ENCODE measurements at places on chromosomes 12 and 14. TPM values are rescaled to one million over a fixed set of nuclear protein-coding genes. Genes with fewer than 3 reads are reported as not detected.

- DNase-seq: no peak
Observed at GRCh38 chr14:24377126-24377525, 9.1 kb downstream of the NFATC4 start.

- DNase-seq: no peak
Observed at GRCh38 chr14:28999656-29000055, 233.1 kb downstream of the FOXG1 start.

GRCh38 chr14:57403521-57403864, 13.1 kb downstream of the NAA30 start:
- no peak for DNase-seq

- no peak for DNase-seq
Observed at GRCh38 chr14:23020143-23021128, 10.5 kb upstream of the C14orf93 start.

GRCh38 chr14:78316052-78316451, 145.9 kb downstream of the NRXN3 start:
- DNase-seq: no peak

DNA sequence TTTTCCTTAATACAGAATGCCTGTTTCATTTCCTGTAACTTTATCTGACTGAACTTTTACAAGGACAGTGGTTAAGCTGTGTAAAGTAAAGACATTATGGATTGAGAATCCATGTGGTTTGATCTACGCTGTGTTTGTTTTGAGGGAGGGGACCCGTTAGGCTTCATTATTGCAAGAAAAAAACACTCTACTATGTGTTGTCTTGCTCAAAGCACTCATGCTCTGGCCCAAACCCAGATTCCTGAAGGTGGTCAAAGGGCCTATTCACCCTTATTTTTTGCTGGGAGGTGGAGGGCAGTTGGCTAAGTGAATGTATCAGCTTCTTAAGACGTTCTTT, 11.9 kb downstream of the RNF10 start:
- no peak for DNase-seq

DNA sequence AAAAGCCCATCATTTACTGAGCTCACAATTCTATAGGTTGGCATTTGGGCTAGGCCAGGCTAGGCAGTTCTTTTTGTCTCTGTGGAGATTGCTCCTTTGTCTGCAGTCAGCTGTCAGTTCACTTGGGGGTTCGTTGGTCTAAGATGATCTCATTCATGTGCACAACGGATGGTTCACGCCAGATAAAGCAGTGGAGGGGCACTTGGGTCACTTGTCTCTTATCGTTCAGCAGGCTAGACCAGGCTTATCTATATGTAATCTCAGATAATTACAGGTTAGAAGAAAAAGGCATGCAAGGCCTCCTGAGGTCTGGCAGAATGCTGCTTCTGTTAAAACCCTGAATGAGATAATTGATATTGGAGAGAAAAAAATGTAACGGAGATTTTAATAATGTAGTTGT, 119.0 kb upstream of the ATP2B1 start:
- DNase-seq: no peak

GRCh38 chr14:99995700-99996356, 69.4 kb upstream of the EVL start:
- DNase-seq: no peak

DNA sequence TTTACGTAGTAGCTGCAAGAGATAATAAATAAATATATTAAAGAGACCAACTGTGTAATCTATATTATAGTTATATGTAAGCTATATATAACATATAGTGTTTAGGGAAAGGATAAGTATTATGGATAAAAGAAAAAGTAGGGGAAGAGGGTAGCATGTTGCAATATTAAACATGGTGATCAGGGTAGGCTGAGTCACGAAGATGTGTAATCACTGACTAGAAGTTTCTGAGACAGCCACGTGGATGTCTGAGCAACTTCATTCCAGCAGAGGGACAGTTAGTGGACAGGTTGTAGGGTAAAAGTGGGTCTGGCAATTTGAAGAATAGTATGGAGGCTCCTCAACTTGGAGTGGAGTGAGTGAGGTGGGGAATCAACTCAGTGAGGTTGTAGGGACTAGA, 109.7 kb downstream of the ANO4 start:
- DNase-seq: no peak

DNA sequence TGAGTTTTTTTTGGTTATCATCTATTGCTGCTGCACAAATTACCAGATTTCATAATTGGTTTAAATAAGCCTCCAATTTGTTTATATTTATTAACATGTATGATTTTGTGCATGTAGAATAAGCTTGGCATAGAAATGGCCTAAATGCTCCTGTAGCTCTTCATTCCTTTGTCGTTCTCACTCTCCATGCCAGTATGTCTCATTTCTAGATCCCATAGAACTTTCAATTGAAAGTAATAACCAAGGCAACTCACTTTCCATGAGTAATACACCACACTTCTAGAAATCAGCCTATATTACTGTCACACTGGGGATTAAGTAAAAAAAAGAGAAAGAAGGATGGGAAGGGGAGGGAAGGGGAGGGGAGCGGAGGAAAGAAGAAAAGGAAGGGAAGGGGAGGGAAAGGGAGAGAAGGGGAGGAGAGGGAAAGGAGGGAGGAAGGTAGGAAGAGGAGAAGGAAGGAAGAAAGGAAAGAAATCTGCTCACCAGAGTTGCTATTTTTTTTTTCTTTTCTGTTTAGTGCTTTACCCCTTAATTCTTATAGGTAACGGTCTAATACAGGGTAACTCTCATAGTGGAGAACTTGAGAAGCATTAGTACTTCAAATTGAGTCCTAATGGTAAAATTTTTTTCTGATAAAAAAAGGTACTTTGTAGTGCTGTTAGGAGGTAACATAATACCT, 45.6 kb downstream of the MDM2 start:
- no peak for DNase-seq

- peak; percentile 60 for DNase-seq
Observed at GRCh38 chr12:129877411-129877810, 26.4 kb downstream of the TMEM132D start.

DNA sequence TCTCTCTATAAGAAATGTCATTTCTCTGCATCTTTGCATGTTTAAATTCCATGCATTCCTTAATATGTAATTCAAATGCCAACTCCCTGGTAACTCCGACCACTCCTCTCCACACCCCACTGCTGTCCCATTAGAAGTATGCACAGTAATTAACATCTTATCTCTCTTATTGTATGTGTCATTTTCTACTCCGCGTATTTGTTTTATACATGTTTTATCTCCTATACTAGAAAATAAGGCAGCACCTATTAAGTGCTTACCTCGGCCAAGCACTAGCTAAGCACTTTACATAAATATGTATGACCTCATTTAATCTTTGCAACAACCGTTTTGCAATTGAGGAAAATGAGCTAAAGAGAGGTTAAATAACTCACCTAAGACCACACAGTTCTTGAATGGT, 469.8 kb downstream of the BCAT1 start:
- no peak for DNase-seq

DNA sequence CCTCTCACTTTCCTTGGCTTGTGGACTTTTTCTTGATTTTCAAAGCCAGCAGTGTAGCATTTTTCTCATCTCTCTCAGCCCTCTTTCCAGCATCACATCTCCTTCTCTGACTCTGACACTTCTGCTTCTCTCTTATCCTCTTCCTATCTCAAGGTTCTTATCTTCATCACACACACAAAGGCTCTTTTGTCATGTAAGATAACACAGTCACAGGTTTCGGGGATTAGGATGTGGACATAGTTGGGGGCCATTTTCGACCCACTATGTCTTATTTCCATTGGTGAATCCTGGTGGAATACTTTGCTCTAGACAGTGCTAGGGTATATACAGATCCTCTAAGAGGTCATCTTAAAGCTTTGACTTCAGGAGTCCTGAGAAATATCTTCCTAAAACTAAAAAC, 719.3 kb upstream of the TBX3 start:
- DNase-seq: no peak

DNA sequence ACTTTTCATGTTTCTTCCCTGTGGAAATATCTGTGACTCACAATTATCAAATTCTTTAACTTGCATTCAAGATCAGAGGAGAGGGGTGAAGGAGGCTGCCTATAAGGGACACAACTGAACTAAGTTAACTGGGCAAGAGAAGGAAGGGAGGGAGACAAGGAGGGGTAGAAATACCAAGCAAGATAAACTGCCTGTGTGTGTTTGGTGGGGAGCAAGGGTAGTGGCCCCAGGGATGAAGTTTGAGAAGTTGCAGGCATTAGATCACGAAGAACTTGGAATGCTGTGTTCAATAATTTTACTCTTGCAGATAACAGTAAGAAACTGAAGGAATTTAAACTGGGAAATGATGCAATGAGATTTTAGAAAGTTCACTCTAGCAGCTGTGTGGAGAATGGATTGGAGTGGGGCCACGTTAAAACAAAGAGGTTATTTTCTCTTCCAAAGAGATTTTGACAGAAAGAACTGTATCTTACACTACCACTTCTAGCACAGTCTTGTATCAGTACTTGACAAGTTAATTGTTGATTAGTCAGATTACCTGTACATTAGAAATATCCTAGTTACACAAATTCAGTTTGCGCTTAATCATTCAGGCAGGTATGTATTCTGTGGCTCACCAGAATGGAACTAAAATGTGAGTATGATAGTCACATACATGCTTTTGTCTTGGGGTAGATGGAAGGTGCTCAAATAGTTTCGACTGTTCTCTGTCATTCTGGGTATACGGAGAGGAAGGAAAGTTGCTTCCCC, 7.4 kb downstream of the PKP2 start:
- no peak for DNase-seq

- no peak for DNase-seq
Observed at GRCh38 chr14:51727526-51727925, 75.8 kb downstream of the FRMD6 start.

DNA sequence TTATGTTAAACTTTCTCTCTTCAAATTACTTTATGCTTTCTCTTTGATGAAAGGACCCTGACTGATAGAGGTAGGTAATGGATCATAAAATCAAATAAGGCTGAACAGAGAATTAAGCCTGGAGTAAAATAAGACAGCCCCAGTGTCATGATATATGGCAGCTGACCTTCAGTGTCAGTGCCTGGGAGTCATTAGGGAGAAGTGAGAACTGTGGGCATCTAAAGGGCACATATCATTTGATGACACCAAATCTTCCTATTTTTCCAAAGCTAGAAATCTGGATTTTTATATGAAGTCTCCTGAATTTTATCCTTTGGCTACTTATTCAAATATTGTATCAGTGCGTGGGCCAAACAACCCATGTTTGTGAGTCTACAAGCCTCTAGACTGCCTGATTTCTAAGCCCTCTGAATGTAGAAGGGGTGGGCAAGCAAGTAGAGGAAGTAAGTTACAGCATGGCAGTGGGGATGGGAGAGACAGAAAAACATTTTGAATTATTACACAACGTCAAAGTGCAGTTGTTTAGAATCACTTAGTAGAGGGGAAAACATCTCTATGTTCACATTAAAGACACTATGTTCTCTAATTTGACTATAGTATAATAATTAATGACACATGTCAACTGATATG, 10.0 kb downstream of the SLC39A9 start:
- no peak for DNase-seq

DNA sequence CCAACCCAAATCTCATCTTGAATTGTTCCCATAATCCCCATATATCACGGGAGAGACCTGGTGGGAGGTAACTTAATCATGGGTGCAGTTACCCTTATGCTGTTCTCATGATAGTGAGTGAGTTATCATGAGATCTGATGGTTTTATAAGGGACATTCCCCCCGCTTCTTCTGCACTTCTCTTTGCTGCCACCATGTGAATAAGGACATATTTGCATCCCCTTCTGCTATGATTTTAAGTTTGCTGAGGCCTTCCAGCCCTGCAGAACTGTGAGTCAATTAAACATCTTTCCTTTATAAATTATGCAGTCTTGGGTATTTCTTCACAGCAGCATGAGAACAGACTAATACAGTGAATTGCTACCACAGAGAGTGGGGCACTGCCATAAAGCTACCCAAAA, 179.1 kb downstream of the LRIG3 start:
- DNase-seq: no peak

DNA sequence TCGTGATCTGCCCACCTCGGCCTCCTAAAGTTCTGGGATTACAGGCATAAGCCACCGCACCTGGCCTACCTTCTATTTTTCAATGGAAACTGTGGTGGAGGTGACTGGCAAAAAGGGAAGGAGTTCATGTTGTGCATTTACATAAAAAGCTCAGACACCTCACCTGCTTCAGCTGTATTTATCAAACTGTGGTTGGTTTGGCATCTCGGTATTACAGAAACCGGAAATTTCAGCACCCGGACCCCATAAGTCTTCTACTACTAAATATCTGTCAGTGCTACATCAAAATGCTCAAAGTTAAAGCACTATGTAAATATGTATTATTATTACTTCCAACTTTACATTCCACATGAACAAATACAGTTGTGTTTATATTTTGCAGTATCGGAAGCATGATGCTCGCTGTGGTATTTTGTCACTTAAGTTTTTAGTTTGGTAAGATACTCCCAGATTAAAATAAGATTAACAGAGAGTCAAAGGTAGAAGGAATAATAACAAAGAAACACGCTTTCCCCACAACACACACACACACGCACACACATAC, 95.4 kb downstream of the ITPR2 start:
- DNase-seq: no peak

DNA sequence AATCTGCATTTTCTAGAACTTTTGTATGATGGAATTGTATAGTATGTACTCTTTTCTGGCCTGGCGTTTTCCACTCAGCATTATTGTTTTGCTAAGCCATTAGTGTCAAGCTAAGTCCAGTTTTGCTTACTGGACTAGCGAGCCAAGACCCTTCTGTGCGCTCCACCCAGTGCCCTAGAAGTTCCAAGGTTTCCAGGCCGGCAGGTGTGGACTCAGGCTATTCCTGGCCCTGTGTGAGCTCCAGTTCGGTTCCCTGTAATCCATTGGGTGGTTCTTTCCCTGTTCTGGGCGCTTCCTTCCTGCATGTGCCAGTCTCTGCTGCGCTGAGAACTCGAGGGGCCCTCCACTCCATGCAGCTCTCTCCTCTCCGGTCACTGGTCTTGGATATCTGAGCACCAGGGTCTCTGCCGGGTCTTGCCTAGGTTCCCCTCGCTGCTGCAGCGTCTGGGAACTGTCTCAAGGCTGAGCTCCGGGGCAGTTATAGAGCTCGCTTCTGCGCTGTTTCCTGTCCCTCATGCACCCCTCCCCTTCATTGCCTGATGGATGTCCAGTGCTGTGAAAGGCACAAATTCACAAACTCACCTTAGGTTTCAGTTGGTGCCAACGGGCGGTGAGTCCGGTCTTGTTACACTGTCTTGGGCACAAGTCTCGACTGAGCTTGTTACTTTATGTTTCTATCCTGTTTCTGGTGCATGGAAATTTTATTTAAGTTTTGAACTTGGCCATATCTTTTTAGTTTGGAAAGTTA, 100.8 kb downstream of the ADGRD1 start:
- no peak for DNase-seq

- DNase-seq: no peak
Observed at GRCh38 chr12:123444092-123445026, 7.9 kb upstream of the RILPL2 start.

GRCh38 chr12:92703786-92704185, 997 bp downstream of the PLEKHG7 start:
- no peak for DNase-seq

The SLC35F4 gene
- not detected for total RNA-seq

The LRP10 gene
- total RNA-seq: 164 TPM

The TC2N gene
- total RNA-seq: 27.8 TPM

The STON2 gene
- total RNA-seq: 8.7 TPM

The CEP170B gene
- total RNA-seq: 53.9 TPM

The CPNE8 gene
- total RNA-seq: 34.0 TPM

The ASIC1 gene
- total RNA-seq: 3.3 TPM

The REP15 gene
- 1.2 TPM for total RNA-seq
